ENCODE measurements at places on chromosomes 2 and 18.

DNA sequence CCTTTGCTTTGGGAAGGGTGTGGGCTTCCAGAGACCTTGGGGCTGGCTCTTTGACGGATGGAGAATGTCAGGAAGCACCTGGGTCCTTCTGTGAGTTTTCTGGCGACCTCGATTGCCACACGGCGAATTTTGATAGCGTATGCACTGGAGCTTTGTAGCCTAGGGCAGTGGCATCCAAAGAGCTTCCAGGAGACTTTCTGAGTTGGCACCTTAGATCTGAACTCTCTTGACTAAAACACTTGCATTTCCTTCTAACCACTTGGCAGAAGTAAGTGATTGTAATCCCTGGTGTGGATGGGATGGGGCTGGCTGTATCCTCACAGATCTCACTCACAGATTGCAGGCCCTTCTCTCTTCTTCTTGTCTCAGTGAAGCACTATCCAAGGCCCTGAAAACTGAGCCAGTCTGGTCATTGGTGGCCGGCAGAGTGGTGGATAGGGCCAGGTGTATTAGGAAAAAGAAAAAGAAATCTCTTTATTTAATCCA lies 7.8 kb downstream of the RNF144A start:
- DNase-seq, result no peak

DNA sequence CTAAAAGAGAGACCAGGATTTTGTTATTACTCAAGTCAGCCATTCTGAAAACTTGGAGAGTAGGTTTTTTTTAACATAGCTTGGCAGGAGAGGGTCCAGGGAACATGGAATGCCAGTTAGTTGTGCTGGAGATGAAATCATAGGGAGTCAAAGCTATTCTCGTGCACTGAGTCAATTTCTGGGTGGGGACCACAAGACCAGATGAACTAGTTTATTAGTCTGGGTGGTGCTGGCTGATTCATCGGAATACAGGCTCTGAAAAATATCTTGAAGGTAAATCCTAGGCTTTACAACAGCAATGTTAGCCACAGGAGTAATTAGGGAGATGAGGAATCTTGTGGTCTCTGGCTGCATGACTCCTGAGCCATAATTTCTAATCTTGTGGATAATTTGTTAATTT lies 921.4 kb downstream of the TRIB2 start:
- no peak for DNase-seq

- DNase-seq, result no peak
These were observed 91.1 kb downstream of the TPO start for GRCh38 chr2:1504311-1504750.

GRCh38 chr2:195533771-195534642 lies 123.0 kb upstream of the SLC39A10 start:
- DNase-seq, result peak; percentile 91

DNA sequence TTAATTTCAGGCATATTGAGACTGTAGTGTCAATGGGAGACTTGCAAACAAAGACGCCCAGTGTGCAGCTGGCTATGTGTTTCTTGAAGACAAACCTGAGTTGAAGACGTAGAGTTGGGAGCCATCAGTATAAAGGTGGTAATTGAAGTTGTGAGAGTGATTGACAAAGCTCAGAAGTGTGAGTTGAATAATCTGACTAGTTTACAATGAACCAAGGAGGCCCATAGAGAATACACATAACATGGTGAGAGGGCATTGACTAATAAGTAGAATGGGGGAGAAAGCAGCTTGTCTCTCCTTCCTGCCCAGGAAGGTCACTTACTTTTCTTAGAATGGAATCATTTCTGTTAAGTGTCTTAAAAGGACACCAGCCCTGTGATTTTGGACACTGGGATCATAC lies 14.1 kb downstream of the SP110 start:
- DNase-seq, result no peak

DNA sequence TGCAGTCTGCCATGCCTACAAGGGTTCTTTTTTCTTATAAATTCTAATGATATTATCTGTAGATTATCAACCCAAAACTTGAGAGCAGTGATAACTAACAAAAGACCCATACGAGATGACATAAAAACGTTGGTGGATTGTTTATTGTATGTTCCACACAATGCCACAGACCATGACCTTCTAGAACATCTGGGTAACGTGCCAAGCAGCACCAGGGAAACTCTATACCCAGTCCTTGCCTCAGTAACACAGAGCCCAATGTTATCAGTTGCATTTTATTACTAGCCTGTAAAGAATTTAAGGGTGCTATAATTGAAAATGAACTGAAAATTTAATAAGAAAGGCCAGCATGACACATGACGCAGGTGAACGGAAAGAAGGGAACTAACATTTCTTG lies 99.1 kb upstream of the UGP2 start:
- no peak for DNase-seq

DNA sequence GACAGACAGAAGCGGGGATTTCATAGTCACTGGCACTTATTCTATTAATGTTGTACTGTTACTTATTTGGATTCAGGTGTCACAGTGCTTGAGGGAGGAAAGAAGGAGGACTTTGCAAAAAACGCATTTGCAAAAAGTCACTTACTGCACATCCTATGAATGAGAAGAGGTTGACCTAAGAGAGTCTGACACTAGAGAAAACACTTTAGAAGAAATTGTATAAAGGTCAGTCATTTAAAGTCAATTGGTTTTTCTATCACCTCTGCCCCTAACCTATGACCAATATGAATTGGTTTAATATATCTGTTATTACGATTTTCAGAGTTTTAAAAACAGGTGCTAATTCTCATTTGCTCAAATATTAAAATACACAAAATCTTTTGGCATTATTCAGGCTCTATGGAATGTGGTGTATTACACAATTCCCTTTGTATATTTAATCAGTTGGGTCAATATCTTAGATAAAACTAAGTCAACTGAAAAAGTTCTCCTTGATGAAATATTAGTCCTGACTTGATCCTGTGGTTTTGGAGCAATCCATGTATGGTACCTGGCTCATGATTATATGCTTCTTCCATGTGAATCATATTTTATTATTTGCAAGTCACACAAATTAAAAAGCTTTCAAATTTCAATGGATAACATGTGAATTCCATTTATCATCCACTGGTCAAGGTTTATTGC lies 157.4 kb downstream of the CDH2 start:
- no peak for DNase-seq

DNA sequence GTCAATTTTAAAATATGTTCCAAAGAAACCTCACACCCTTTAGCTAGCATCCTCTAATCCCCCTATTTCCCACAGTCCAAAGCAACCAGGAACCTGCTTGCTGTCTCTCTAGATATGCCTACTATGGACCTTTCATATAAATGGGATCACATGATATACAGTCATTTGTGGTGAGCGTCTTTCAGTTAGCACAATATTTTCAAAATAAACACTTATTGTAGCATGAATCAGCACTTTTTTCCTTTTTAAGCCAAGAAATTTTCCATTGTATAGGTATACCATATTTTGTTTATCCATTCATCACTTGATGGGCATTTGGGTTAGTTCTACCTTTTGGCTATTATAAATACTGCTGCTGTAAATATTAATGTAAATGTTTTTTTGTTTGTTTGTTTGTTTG lies 223.0 kb upstream of the DOK6 start:
- no peak for DNase-seq

DNA sequence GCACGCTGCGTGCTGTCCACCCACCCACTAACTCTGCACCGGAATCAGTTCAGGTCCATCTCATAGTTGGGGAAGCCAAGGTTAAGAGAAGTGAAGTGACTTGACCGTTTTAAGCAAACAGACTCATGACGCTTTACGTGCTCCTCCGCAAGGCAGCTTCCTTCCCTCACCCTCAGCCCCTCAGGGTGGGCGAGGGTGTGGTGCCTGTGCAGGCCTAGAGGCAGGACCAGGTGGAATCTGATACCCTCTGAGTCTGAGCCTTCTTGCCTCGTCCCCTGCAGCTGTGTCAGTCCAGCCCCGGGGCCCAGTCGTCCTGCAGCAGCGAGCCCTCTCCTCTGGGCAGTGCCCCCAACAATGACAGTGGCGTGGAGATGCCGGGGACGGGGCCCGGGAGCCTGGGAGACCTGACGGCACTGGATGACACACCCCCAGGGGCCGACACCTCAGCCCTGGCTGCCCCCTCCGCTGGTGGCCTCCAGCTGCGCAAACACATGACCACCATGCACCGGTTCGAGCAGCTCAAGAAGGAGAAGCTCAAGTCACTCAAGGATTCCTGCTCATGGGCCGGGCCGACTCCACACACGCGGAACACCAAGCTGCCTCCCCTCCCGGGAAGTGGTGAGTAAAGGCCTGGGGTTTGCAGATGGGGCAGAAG lies 250.5 kb downstream of the GLI2 start:
- DNase-seq, result no peak

DNA sequence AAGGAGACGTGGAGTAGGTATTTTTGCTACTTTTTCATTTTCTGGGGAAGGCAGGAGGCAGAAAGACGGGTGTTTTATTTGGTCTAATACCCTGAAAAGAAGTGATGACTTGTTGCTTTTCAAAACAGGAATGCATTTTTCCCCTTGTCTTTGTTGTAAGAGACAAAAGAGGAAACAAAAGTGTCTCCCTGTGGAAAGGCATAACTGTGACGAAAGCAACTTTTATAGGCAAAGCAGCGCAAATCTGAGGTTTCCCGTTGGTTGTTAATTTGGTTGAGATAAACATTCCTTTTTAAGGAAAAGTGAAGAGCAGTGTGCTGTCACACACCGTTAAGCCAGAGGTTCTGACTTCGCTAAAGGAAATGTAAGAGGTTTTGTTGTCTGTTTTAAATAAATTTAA lies 3.4 kb downstream of the FZD7 start:
- no peak for DNase-seq

DNA sequence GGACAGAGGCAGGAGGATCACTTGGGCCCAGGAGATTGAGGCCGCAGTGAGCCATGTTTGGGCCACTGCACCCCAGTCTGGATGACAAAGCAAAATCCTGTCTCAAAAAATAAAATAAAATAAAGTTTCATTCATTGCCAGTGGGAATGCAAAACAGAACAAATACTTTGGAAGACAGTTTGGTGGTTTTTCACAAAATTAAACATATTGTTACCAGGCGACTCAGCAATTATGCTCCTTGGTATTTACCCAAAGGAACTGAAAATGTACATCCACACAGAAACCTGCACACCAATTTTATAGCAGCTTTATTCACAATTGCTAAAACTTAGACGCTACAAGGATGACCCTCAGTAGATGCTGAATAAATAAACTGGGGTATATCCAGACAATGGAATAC lies 35.8 kb downstream of the FOSL2 start:
- DNase-seq, result no peak

DNA sequence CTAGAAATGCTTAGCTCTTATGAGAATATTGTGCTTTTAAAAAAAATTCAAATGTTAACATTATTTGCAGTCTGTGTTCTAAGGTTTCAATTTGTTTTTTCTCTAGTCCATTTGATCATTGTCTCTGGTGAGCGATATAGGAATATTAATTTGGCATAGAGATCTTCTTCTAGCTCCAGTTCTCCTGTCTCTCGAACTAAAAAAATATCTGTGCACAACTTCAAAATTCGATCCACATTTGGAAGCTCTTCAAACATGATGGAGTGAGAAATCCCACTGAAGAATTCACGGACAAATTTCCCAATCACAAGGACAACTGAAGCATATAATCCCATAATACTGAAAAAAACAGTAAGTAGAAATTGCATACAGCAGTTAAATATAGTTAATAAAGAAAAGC lies 145.6 kb downstream of the NAPG start:
- no peak for DNase-seq

DNA sequence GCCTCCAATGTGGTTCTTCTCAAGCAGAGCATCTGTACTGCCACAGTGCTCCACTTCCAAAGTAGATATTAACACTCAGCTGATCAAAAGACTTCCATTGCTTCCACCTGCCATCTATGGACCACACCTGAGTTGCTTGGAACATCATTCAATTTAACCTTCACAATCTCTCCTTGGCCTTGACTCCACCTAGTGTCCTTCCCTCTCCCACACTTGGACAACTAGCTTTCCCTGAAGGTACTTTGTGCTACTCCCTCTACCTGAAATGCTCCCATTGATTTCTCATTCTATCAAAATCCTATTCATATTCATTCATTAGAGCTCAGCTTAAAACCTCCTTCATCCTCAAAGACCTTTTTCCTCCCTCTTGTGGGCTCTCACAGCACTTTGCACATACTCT lies 48.7 kb downstream of the SOWAHC start:
- no peak for DNase-seq

DNA sequence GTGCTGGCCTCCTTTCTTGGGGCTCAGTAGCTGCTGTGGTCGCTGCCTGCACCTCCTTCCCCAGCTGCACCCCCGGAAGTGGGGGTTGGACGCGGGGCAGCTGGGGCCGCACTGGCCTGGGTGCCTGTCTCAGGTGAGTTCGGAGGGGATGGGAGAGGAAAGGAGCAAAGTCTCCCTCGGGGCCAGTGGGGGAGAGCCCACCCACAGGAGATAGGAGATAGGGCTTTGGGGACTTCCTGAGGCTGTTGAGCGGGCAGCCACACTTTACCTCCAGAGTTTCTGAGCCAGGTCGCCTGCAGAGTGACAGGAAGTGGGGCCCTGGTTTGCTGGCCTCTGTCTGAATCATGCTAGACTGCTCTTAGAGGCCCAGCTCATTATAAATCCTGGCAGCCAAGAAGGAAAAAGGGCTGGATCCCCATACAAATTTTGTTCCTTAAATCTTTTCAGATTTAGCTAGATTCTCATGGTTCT lies 8.1 kb downstream of the MBP start:
- DNase-seq, result no peak

DNA sequence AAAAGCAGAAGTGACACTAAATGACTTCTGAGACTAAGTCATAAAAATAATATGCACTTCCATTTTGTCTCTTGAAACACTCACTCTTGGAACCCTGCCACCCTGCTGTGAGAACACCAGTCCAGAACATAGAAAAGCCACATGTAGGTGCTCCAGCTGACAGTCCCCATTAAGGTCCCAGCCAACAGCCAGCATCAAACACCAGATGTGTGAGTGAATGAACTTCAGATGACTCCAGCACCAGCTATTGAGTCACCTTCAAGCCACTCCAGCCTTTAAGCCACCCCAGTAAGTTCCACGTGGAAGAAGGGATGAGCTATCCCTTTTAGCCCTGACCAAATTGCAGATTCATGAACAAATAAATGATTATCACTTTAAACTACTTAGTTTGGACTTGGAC lies 31.5 kb upstream of the LGALSL start:
- DNase-seq, result no peak

DNA sequence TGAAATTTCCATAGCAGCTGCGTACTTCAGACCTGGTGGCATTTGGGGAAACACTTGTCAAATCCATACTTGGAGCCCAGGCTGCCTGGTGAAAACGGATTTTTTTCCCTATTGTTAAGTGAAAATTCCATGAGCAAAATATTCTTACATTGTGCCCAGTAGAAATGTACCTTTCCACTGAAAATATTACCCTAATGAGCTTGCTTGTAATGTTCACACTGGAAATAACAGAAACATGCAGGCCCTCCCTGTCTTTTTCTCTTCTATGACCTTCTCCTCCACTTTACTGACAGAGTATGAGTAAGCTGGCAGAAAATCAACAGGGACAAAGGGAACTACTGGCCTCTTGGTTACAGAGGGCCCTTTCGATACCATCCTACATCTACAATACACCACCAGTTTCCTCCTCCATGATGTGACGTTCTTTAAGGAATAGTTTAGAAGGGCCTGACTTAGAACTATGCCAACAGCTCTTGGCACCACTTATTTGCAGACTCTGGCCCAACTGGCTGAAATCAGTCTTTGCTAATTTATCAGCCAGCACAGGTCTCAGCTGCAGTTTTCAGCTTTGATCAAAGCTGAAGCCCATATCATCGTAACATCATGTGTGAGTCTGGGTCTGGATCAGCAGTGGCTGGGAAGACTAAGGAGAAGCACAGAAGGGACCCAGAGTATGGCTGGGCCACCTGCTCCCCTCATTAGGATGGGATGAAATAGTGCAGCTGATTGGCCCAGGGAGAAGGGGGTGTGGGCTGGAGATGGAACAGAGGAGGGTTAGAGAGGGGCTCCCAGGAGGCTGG lies 272.2 kb upstream of the ID2 start:
- no peak for DNase-seq

Measured in brain pericyte (primary cell).